ENCODE measurements at places on chromosomes 7 and 10. TPM values are rescaled to one million over a fixed set of nuclear protein-coding genes. Genes with fewer than 3 reads are reported as not detected.

- peak overlapping the region; percentile 97 for H3K4me3 ChIP-seq
- H3K27me3 ChIP-seq = peaks cover 5% of the 10 kb centered on the region
- H3K36me3 ChIP-seq = peaks cover 4% of the 10 kb centered on the region
- DNase-seq = peak; percentile 80
Measured at GRCh38 chr10:67884842-67885670, 600 bp downstream of the SIRT1 start.

DNA sequence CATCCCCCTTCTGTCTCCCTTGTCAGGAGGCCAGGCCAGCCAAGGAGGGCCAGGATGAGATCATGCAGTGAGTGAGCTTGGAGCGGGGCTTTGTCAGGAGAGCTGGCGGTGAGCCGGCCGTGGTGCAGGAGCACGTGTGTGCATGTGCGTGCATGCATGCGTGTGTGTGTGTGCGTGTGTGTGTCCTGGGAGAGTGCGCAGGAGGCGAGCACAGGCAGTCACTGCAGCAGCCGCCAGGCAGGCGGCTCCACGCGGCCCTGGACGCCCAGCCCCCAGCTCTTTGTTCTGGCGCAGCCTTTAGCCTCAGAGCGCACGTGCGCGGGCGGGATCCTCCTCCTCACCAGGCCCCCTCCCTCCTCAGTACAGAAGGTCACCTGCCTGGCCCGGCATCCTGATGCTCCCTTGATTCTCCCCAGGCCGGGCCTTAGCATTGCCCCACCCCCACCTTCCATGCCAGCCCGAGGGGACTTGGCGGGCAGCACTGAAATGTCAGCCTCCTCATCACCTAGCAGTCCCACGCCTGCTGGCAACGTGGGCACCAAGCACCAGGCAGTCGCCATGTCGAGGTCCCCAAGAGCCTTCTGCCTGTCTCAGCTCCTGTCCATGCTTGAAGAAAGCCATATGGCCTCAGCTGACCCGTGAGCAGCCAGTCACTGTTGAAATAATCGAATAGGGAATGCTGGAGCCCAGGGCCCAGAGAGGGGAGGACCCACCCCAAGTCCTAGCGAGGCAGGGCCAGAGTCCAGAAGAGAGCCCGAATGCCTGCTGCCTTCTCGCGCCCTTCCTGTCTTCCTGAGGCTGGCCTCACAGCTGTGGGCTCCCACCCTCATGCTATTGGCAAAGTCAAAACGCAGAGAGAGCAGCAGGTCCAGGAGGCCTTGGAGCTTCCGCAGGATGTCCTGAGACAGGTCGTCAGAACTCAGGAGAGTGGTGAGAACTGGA, 125.9 kb upstream of the PPIF start:
- H3K27me3 ChIP-seq = peaks cover 22% of the 10 kb centered on the region
- H3K36me3 ChIP-seq = no peaks in the 10 kb centered on the region
- peak overlapping the region; percentile 69 for H3K4me3 ChIP-seq
- DNase-seq = peak; percentile 87
- peak overlapping the region; percentile 98 for H3K27ac ChIP-seq

TACC2 gene
- total RNA-seq = 499 TPM

DNA sequence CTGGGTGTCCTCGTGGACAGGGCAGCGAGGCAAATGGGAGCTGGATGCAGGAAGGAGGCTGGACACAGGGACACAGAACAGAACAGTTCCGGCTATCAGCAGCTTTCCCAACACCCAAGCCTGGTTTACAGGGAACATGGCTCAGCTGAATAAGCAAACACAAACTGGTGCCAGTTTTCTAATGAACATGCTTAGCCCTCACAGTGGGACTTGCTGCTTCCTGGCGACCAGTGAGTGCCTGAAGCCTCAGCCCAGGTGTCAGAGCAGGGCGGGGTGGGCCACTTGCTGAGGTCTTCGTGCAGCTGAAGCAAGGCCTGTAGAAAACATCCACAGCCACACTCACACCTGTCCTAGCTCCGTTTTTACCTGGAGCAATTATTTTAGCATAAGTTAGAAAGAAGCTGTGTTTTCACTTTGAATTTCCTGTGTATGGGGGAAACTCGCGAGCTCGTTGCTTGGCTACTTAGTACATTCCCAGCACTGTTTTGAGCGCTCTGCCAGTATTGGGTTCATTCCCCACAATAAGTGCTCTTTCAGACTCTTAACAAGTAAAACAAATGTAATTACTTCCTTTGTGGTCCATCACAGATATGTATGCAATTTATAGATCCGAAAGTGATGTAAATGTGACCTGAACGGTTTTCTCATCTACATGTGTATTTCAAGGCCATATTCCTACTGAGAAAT, 261.2 kb upstream of the SHH start:
- no peak for DNase-seq
- H3K4me3 ChIP-seq = no peak overlapping the region
- no peaks in the 10 kb centered on the region for H3K4me1 ChIP-seq
- H3K36me3 ChIP-seq = no peaks in the 10 kb centered on the region
- no peak overlapping the region for H3K27ac ChIP-seq
- peaks cover 3% of the 10 kb centered on the region for H3K27me3 ChIP-seq

FEZF1 gene
- 12.7 TPM for total RNA-seq

- no peaks in the 10 kb centered on the region for H3K36me3 ChIP-seq
- no peak overlapping the region for H3K4me3 ChIP-seq
- no peak overlapping the region for H3K27ac ChIP-seq
- no peak for DNase-seq
Measured at GRCh38 chr10:78359640-78360091, 326.0 kb downstream of the RPS24 start.

DNA sequence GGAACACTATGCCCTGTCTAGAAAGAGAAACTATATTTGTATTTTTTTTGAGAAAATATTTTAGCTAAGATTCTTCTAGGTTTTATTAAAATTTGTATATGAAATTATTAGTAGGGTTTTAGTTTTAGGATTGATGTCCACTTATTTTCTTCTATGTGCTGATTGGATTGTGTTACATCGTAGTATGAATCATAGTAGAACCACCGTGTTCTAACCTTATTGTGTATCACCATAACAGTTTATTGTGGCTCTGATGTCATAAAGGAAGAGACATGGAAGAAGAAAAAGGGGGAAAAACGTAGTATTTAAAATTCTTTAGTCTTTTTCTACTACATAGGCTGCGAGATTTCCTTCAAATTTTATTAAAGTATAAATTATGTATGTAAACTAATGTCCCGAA, 1.9 kb downstream of the AGBL3 start:
- H3K27me3 ChIP-seq = peaks cover 2% of the 10 kb centered on the region
- no peak overlapping the region for H3K27ac ChIP-seq
- H3K36me3 ChIP-seq = no peaks in the 10 kb centered on the region

DNA sequence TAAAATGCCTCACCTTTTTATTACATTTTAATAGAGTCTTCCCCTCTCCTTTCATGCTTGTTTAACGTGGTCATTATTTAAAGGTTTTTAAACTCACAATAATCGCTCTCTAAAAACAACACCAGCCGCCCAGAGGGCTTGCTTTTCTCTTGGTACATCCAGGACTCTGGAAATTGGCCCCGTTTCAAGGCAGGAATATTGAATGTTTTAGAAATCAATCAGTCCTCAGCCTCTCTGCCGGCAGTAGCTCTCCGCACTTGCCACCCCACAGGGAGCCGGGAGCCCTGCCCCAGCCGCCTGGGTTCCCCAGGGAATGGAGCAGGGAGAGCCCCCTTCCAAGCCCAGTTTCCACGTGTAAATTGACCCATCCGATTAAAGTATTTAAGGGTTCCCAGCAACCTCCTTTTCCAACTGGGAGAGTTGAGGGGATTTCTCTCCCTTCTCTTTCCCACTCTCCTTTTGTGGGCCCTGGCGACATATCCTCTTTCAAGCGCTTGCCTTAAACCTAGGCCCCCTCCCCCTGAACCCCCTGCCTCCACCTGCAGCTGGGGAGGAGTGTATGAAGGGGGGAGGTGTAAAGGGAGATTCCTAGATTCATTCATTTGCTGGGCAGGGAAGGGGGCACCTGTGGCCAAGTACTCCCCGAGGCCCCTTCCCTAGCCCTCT, 1.9 kb downstream of the FGF8 start:
- H3K27ac ChIP-seq = no peak overlapping the region
- no peak for DNase-seq
- peaks cover 25% of the 10 kb centered on the region for H3K4me1 ChIP-seq

POMZP3 gene
- total RNA-seq = 29.5 TPM

DNA sequence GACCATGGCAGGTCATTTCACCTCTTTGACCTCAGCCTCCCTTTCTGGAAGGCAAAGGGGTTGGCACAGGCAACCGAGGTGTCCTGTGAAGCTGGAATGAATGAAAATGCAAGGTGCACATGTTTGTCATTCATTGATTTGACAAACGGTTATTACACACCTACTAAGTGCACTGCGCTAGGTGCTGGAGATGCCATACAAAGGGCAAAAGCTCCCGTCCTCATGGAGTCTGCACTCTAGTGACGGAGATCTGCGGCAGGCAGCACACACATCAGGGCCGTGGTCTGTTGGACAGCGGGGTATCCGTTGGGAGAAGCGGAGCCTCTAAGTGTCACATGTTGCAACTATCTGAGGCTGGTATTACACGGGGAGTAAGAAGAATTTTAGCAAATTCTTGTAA, 44.2 kb downstream of the PRF1 start:
- peaks cover 10% of the 10 kb centered on the region for H3K27me3 ChIP-seq
- DNase-seq = no peak
- peaks cover 21% of the 10 kb centered on the region for H3K4me1 ChIP-seq
- no peaks in the 10 kb centered on the region for H3K36me3 ChIP-seq
- peak overlapping the region; percentile 40 for H3K27ac ChIP-seq

ZNF467 gene
- 1.4 TPM for total RNA-seq

RTKN2 gene
- total RNA-seq = 3.2 TPM

UBE2D1 gene
- 48.1 TPM for total RNA-seq

DNA sequence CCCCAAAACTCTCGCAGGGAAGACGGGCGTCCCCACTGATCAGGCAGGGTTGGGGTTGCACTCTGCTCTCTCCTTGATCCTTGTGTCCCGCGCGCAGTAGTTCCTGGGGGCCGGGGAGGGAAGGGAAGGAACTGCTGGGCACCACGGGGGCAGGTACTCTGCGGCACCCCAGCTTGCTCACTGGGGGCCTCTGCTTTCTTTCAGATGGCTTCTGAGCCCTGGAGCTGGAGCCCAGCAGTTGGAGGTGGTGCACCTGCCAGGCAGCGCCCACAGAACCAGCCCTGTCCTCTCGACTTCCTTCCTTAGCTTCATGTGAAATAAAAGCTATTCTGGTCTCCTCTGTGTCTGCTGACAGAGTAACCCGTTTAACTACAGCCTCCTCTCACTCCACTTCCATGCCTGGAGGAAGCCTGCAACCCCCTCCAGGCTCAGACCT, 12.2 kb downstream of the PLAC9 start:
- no peak for DNase-seq
- H3K27ac ChIP-seq = no peak overlapping the region
- no peaks in the 10 kb centered on the region for H3K4me1 ChIP-seq
- H3K27me3 ChIP-seq = peaks cover 2% of the 10 kb centered on the region

DNA sequence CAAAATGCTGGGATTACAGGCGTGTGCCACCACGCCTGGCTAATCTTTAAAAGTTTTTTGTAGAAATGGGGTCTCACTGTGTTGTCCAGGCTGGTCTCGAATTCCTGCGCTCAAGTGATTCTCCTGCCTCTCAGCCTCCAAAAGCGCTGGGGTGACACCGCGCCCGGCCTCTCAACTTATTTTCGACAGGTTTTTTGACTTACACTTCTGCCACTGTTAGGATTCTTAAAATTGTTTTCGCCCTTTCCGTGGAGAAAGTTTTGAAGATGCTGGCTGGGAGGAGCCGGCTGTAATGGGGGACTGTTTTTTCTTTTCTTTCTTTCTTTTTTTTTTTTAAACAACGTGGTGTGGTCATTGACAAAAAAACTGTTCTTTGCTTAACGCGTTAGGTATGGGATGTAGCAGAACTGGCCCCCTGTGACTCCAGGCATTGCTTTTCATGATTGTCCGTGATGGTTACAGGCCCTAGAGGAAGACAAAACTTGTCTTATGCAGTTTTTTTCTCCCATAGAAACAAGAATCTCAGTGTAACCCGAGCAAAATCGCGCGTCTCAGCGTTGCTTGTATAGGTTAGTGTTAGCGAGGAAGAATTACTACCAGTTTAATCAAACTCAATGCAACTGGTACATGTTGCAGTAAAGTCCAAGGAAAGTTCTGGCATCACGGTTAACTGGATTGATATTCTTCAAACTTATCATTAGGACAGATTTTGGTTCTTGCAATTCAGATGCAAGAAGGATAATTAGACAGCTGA, 72.2 kb downstream of the DAGLB start:
- no peaks in the 10 kb centered on the region for H3K27me3 ChIP-seq
- peak overlapping the region; percentile 89 for H3K4me3 ChIP-seq
- peaks cover 12% of the 10 kb centered on the region for H3K4me1 ChIP-seq
- peak overlapping the region; percentile 39 for H3K27ac ChIP-seq
- DNase-seq = no peak
- H3K36me3 ChIP-seq = no peaks in the 10 kb centered on the region

DNA sequence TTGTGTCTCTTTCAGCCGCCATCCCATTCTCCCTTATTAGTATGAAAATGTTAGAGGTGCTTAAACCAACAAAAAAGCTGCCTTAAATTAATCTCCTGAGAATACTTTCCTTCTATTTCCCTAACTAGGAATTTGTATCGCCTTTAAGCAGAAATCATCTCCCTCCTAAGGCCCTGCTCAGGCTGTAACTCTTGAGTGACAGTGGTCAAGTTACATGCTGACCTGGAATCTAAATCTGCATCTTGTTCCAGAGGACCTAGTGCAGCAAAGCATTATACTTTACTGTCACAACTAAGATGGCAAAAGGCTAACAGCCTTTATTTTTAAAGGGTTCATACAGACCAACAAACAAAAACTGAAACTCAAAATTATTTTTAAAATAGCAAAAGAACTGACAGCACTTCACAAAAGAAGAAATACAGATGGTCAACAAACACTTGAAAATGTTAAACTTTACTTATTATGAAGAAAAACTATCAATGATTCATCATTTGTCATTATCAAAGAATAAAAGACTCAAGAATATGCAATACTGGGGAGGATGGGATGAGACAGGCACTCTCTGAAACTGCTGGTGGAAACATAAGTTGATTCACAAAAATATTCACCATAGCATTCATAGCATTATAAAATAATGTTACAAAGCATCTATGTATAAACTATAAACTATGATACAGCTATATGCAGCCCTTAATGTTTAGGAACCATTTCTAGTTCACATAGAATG, 11.0 kb downstream of the CYREN start:
- DNase-seq = no peak
- peaks cover 51% of the 10 kb centered on the region for H3K36me3 ChIP-seq
- H3K4me3 ChIP-seq = no peak overlapping the region
- H3K4me1 ChIP-seq = peaks cover 18% of the 10 kb centered on the region

- no peaks in the 10 kb centered on the region for H3K27me3 ChIP-seq
- DNase-seq = peak; percentile 33
- peaks cover 14% of the 10 kb centered on the region for H3K4me1 ChIP-seq
- H3K36me3 ChIP-seq = peaks cover 5% of the 10 kb centered on the region
- no peak overlapping the region for H3K27ac ChIP-seq
Measured at GRCh38 chr7:111756687-111757178, 194.4 kb upstream of the IMMP2L start.

Measured in glutamatergic neuron (in vitro differentiated cells).